ENCODE measurements at places on chromosomes 5 and 9. TPM values are rescaled to one million over a fixed set of nuclear protein-coding genes. Genes with fewer than 3 reads are reported as not detected.

SV2C gene
- total RNA-seq: 11.9 TPM

TMEM232 gene
- total RNA-seq: 8.8 TPM

PHAX gene
- total RNA-seq: 42.8 TPM

GIN1 gene
- 10.4 TPM for total RNA-seq

CYSRT1 gene
- total RNA-seq: 1.1 TPM

HAVCR1 gene
- not detected for total RNA-seq

TMEM215 gene
- total RNA-seq: not detected

PDZD2 gene
- 3.8 TPM for total RNA-seq

FOXD4L3 gene
- total RNA-seq: 0.52 TPM

CD72 gene
- total RNA-seq: 5.4 TPM

WNT8A gene
- not detected for total RNA-seq

BTNL9 gene
- total RNA-seq: 1.1 TPM

ADCY2 gene
- total RNA-seq: 3.5 TPM

EGFLAM gene
- 2.4 TPM for total RNA-seq

FIBCD1 gene
- 2.4 TPM for total RNA-seq

C6 gene
- 0.32 TPM for total RNA-seq

SGCD gene
- 56.9 TPM for total RNA-seq

FBLL1 gene
- 55.9 TPM for total RNA-seq

TSSK1B gene
- total RNA-seq: not detected

NUTM2G gene
- 1.4 TPM for total RNA-seq

DNAI1 gene
- total RNA-seq: 3.3 TPM

ZNF608 gene
- total RNA-seq: 141 TPM

RMRP gene
- total RNA-seq: 24,406 TPM

USP20 gene
- 23.3 TPM for total RNA-seq

ARSB gene
- total RNA-seq: 12.5 TPM

CEL gene
- total RNA-seq: 0.59 TPM

CYLC2 gene
- total RNA-seq: not detected

OTP gene
- total RNA-seq: 0.09 TPM

ARID3C gene
- not detected for total RNA-seq

TLR4 gene
- 13.2 TPM for total RNA-seq

STC2 gene
- total RNA-seq: 23.4 TPM

STK32A gene
- total RNA-seq: 58.6 TPM

LCN10 gene
- total RNA-seq: 0.73 TPM

RGMB gene
- total RNA-seq: 37.4 TPM

MFAP3 gene
- 51.3 TPM for total RNA-seq

PCDHB6 gene
- 2.9 TPM for total RNA-seq

PTGS1 gene
- total RNA-seq: 1.7 TPM

ZNF300 gene
- 10.4 TPM for total RNA-seq

PITX1 gene
- total RNA-seq: 0.71 TPM

ZNF454 gene
- total RNA-seq: 0.41 TPM

NEUROG1 gene
- total RNA-seq: not detected

ACOT12 gene
- total RNA-seq: not detected

PCDHGB3 gene
- 2.3 TPM for total RNA-seq

FUBP3 gene
- 52.5 TPM for total RNA-seq

IFT74 gene
- total RNA-seq: 20.0 TPM

SOHLH1 gene
- 0.09 TPM for total RNA-seq

DMRTA1 gene
- 0.27 TPM for total RNA-seq

RBM22 gene
- total RNA-seq: 26.4 TPM

LRRC70 gene
- 1.0 TPM for total RNA-seq

PCDHGA7 gene
- 0.16 TPM for total RNA-seq

KIAA1191 gene
- 71.2 TPM for total RNA-seq

ARHGEF39 gene
- total RNA-seq: 2.3 TPM

CDH9 gene
- 1.1 TPM for total RNA-seq

LURAP1L gene
- 3.5 TPM for total RNA-seq

FST gene
- total RNA-seq: 3.1 TPM
